Stimulated activated CD8-positive, alpha-beta memory T cell treated with anti-CD3 and anti-CD28 coated beads, Interleukin-4, amount 100 ng/mL, for 1 hour (primary cell): ENCODE measurements at places on chromosomes 7 and 10.

DNA sequence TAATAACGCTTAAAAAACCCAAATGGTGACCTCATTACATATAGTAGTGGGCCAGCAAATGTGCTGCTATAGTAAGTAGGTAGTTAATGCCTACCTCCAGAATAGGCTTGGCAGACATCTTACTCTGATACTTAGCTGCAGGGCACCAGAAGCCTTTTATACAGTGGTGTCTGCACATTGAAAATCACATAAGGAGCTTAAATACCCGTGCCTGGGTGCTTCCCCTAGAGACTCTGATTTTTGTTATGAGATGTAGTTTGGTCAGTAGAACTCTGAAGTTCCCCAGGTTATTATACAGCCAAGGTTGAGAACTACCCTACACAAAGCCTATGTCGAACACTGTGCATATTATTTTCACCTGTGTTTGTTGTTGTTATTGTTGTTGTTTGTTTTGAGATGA lies 47.2 kb downstream of the ANKIB1 start:
- DNase-seq, result no peak

DNA sequence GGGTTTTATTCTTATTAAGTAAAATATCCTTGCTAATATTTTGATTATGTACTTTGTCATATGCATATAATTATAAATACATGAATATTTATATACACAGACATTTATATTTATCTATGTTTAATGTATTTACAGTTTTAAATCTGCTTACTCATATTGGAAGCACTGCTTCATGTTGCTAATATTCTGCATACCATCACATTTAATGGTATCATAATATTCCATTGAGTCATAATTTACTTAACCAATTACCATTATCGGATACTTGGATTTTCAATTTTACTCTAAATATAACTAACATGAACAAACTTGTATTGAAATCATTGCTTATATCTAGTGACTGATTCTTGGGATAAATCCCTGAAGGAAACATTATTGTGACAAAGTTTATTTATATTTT lies 155.2 kb downstream of the MBL2 start:
- DNase-seq, result no peak

DNA sequence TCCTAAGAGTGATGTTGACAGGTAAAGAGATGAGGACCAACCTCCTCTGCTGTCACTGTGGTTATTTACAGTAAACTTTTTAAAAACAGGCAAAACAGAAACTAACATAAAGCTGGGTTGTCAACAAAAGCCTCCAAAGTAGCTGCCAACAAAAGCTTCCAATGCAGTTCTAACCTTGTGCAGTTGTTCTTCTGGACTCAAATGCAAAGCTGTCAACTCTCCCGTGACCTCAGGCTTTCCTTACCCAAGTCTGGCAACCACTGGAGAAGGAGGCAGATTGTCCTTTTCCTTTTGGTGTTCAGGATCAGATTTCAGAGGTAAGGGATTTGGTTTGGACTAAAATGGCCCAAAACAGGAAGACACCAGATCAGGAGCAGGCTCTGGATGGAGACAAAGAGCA lies 63.1 kb downstream of the DLG5 start:
- no peak for DNase-seq

DNA sequence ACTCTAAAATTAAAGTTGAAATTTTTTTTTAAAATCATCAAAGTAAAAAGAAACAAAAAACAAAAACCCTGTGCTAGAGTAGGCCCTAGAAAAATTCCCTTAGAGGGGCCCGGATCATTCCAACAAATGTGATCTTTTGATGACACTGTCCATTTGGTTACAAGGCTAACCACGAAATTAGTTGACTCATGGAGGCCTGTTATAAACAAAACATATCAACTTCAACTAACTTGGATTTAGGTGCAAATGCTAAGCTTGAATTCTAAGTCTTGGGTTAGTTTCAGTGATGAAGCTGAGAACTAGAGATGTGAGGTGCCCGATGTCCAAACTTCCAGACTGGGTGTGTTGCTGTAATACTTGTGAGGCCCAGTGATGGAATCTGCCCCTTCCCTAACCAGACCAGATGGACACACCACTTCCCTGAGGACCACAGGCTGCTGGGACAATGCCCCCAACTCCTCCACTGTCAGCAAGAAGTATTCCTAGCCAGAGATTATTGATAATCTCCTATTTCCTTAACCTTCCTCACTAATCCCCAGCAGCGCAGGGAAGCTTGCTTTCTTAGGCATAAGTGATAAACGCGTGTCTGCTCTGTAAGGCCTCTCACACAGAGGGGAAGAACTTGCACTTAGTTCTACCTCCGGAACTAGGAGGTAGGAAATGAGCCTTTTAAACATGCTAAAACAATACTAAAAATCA lies 108.7 kb downstream of the RAPGEF5 start:
- no peak for DNase-seq

GRCh38 chr7:84187813-84188510 lies 6.6 kb downstream of the SEMA3A start:
- no peak for DNase-seq

DNA sequence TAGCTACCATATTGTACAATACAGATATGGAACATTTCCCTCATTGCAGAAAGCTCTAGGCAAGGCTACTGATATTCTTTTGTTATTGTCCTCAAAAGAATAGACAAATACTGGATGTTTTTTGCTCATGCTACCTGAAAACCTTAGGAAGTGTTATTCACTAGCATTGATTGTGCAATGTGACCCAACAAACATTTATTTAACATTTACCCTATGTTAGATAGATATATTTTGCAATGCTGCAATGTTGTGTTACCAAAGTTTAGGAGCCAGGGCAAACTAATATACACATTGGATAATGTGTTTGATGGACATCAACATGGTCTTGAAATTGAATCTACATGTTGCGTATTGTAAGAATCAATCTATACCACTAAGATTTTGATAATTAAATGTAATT lies 112.8 kb upstream of the CREB5 start:
- DNase-seq, result no peak

GRCh38 chr7:85186083-85186520 lies 754 bp downstream of the SEMA3D start:
- DNase-seq, result no peak

DNA sequence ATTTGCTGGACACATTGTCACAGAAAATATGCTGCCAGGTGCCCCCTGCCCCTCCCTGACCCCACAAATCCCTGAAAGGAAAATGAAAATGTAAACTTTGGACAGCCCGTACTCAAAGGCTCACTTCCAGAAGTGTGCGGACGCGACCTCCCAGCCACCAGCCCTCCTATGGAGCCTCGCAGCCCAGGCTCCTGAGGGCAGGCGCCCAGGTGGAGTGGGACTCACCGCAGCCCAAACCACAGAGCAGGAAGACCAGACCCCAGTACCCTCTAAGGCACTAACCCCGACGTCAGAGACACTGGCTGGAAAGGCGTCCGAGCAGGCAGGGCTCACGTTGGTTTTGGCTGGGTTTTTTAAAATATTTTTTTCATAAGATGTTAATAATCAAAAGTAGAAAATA lies 57.3 kb downstream of the CSGALNACT2 start:
- DNase-seq, result no peak

GRCh38 chr7:8070451-8071180 lies 102.0 kb downstream of the GLCCI1 start:
- no peak for DNase-seq

DNA sequence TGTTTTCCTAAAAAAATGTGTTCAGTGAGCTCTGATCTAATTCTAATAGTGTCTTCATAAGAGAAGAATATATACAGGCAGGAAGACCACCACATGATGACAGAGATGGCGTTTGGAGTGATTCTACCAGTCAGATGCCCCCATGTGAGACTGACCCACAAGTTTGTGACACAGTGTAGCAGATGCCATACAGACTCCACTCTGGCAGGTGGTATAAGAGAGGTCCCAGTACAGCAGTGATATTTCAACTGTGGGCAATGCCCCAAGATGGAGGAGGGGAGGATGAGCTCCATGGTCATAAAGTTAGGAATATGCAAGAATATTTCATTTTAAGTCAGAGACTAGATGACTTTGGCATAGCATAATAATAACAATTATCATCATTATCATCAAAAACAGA lies 1022.6 kb downstream of the KCNMA1 start:
- no peak for DNase-seq

DNA sequence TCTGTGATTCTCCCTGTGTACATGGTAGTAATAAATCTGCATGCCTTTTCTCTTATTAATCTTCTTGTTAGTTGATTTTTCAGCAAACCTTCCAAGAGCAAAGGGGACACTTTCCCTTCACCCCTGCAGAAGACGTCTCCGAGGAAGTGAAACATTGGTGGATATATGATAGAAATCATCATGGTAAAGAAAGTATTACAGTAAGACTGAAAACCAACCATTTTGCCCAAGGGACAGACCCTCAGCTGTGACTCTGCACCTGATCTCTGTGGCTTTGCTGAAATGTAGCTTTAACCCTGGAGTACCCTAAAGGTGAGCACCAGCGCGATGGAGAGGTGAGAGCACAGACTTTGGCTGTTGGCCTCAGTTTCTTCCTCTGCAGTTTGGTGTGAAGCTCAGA lies 32.8 kb upstream of the MYO3A start:
- no peak for DNase-seq
